Pericardium fibroblast (primary cell): ENCODE measurements at places on chromosomes 6 and 20. TPM values are rescaled to one million over a fixed set of nuclear protein-coding genes. Genes with fewer than 3 reads are reported as not detected.

Gene PSORS1C1
- 0.82 and 16.1 TPM in 2 replicates for total RNA-seq

Gene SLC22A3
- total RNA-seq = 7.4 and 10.3 TPM in 2 replicates

Gene BPIFA1
- not detected in 2 replicates for total RNA-seq

Gene IL17F
- total RNA-seq = not detected in 2 replicates

Gene NKAIN4
- 0.17 TPM in 1 of 2 replicates, not detected in the other for total RNA-seq

Gene MMP24
- 0.26 and 0.93 TPM in 2 replicates for total RNA-seq

Gene SFT2D1
- total RNA-seq = 39.4 and 51.3 TPM in 2 replicates

Gene EEF1A2
- total RNA-seq = 0.09 and 0.35 TPM in 2 replicates

Gene SRMS
- total RNA-seq = not detected in 2 replicates

Gene ULBP2
- total RNA-seq = 0.94 and 4.8 TPM in 2 replicates

Gene ARFGEF3
- total RNA-seq = 0.09 and 0.12 TPM in 2 replicates

Gene VGLL2
- total RNA-seq = 0.17 TPM in 1 of 2 replicates, not detected in the other

Gene MTFR2
- total RNA-seq = 0.12 and 0.17 TPM in 2 replicates

Gene TRAPPC3L
- 0.47 TPM in 1 of 2 replicates, not detected in the other for total RNA-seq

Gene LHFPL5
- not detected in 2 replicates for total RNA-seq

Gene REM1
- total RNA-seq = 1.1 and 4.1 TPM in 2 replicates

Gene BEND3
- 0.60 and 1.1 TPM in 2 replicates for total RNA-seq

Gene GRM1
- not detected in 2 replicates for total RNA-seq

Gene PCK1
- total RNA-seq = not detected in 2 replicates

Gene FOXP4
- 2.6 and 5.5 TPM in 2 replicates for total RNA-seq

Gene FARS2
- 7.0 and 8.0 TPM in 2 replicates for total RNA-seq

Gene CDSN
- total RNA-seq = not detected in 2 replicates

Gene LY6G6F
- not detected in 2 replicates for total RNA-seq

Gene NKX2-4
- total RNA-seq = not detected in 2 replicates

Gene CASS4
- 1.4 and 19.1 TPM in 2 replicates for total RNA-seq

Gene LRP11
- 37.9 and 42.0 TPM in 2 replicates for total RNA-seq

Gene RPRD1B
- 16.0 and 17.4 TPM in 2 replicates for total RNA-seq

Gene RIMS1
- total RNA-seq = not detected in 2 replicates

Gene RNF182
- 0.70 and 5.3 TPM in 2 replicates for total RNA-seq

Gene LST1
- not detected in 2 replicates for total RNA-seq

Gene RAMACL
- total RNA-seq = 0.17 and 0.23 TPM in 2 replicates

Gene SLC17A1
- total RNA-seq = not detected in 2 replicates

Gene MAS1
- under 0.01 TPM in 1 of 2 replicates, not detected in the other for total RNA-seq

Gene SLC22A2
- total RNA-seq = not detected in 2 replicates

Gene LY86
- total RNA-seq = not detected in 2 replicates

Gene PABPC1L
- total RNA-seq = 6.9 and 20.2 TPM in 2 replicates
